ENCODE measurements at places on chromosomes 7 and 10. TPM values are rescaled to one million over a fixed set of nuclear protein-coding genes. Genes with fewer than 3 reads are reported as not detected.

ZNF804B gene
- total RNA-seq = not detected

SPACDR gene
- total RNA-seq = not detected

EPO gene
- 0.29 TPM for total RNA-seq

CRHR2 gene
- not detected for total RNA-seq

MINDY4 gene
- 5.2 TPM for total RNA-seq

DNA sequence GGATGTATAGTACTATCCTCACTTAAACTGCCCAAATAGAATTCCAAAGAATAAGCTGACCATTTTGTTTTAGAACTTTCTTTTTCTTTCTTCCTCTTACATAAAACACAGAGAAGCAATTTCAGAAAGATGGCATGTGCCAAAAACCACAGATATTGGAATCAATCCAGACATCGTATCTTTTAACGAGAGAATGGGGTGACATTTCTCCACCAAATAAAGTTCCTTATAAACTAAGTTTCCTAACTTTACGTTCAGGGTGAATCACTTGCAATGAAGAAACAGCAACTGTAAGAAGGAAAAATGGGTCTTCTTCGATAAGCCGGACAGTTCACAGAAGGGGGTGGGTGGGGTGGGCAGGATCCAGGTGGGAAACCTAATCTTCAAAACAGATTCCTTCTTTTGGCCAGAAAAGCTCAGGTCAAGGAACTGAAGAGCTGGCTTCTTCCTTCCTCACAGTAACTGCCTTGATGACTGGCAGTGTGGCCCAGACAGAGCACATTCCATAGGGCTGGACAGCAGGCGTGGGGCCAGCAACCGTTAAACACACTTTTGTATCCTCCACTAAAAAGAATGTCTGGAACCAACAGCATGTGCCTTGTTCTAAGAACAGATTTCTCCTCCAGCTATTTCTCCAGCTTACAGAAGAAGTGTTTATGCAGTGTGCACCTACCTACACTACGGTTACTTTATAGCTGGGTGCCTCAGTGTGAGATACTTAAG is 31.5 kb downstream of the CREB3L2 start:
- DNase-seq = peak; percentile 98

DNA sequence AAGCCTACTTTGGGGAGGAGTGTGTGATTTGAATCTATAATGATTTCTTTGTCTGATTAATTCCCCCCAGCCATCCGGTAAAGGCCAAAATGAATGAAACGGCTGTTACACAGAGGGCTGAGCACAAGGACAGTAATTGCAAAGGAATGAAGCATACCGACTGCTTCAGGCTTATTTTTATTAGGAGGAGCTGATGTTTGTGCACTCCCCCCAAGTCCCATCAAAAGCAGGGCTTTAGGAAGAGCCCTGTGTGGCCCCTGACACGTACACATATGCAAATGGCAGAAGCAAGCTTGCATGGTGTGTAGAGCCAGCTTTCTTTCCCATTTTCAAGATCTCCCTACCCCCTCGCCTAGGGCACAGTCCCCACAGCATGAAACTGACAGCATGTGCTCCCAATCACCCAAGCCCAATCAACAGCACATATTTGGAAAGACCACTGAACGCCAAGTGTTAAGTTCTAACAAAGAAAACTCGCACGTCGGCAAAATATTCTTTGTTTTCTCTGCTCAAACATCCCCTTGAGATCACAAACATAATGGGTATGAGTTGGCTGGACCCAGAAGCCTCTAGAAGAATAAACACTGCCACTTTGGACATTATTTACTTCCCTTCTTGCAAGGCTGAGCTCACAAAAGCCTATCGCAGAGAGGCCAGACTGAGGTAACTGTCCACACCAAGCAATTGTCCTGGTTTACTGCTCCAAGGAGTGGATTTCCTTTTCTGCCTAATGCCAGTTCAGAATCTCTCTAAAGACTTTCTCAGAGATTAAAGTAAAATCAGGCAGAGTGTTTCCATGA is 143.0 kb downstream of the CUBN start:
- DNase-seq = peak; percentile 98

- no peak for DNase-seq
These were observed 40.0 kb downstream of the CDK1 start for GRCh38 chr10:60818134-60818770.

- no peak for DNase-seq
These were observed 481.0 kb downstream of the GALNT17 start for GRCh38 chr7:71612911-71613310.
